T-helper 2 cell (primary cell): ENCODE measurements at places on chromosomes 6 and 20.

- DNase-seq: no peak
Observed at GRCh38 chr6:3575701-3576100, 118.9 kb upstream of the SLC22A23 start.

DNA sequence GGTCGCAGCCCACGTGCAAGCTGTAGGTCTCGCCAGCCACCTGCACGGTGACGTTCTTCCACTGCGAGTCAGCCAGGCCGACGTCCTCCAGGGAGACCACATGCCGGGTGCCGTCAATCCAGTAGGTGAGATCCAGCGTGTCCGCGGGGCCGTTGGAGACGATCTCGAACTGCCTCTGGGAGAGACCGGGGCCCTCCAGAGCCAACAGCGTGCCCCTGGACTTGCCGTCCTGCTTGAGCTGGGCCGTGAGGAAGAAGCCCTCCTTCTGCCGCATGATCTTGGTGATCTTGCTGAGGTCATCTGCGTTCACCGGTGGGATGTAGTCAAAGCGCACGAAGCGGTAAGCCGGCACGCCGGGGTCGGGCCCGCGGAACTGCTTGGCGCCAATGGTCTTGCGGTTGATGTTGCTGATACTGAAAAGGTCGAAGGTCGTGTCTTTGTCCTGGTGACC is 5.1 kb downstream of the THBS2 start:
- DNase-seq: no peak

- DNase-seq: no peak
Observed at GRCh38 chr6:82761674-82762345, 303.8 kb downstream of the UBE3D start.

DNA sequence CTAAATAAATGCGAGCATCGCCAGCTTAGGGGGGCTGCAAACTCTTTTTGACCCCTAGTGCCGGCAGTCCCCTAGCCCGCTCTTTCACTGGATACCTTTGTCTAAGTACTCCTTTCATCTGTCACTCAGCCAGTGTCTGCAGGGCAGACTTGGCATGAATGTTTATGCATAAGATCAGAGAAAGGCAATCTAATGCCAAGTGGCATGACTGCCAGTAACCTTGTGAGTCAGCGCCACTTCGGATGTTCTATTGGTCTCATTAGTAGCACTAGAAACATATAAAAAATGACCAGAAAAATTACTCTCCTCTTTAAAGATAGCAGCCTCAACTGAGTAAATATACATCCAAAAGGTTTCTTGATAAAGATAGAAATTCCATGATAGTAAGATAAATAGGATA is 192.2 kb downstream of the TBC1D32 start:
- no peak for DNase-seq

- no peak for DNase-seq
Observed at GRCh38 chr20:39855056-39855455, 834.0 kb downstream of the MAFB start.

GRCh38 chr20:46374383-46374782 is 32.0 kb downstream of the ELMO2 start:
- DNase-seq: no peak
